ENCODE measurements at places on chromosomes 2 and 18. TPM values are rescaled to one million over a fixed set of nuclear protein-coding genes. Genes with fewer than 3 reads are reported as not detected.

RNASEH1 gene
- 32.8 TPM for polyA plus RNA-seq

ARHGAP28 gene
- not detected for polyA plus RNA-seq

RASGRP3 gene
- 4.8 TPM for polyA plus RNA-seq

TXNDC2 gene
- not detected for polyA plus RNA-seq

INPP5D gene
- polyA plus RNA-seq: 68.0 TPM

TMEM178A gene
- polyA plus RNA-seq: not detected

CLASP1 gene
- polyA plus RNA-seq: 12.1 TPM

CFC1 gene
- not detected for polyA plus RNA-seq

RABL2A gene
- 6.2 TPM for polyA plus RNA-seq

PLGLB2 gene
- 0.23 TPM for polyA plus RNA-seq

DUSP2 gene
- polyA plus RNA-seq: 47.2 TPM

AMER3 gene
- polyA plus RNA-seq: not detected

CLEC4F gene
- not detected for polyA plus RNA-seq

IL36B gene
- not detected for polyA plus RNA-seq

ESCO1 gene
- polyA plus RNA-seq: 8.2 TPM

FAM124B gene
- 2.7 TPM for polyA plus RNA-seq

LOXHD1 gene
- not detected for polyA plus RNA-seq

CNTNAP5 gene
- not detected for polyA plus RNA-seq

FAP gene
- polyA plus RNA-seq: not detected

MEIS1 gene
- polyA plus RNA-seq: not detected

UGT1A3 gene
- polyA plus RNA-seq: not detected

TUBB8B gene
- polyA plus RNA-seq: not detected

SULT6B1 gene
- polyA plus RNA-seq: not detected

CREG2 gene
- 5.0 TPM for polyA plus RNA-seq

TUBA3E gene
- polyA plus RNA-seq: not detected

CCDC178 gene
- polyA plus RNA-seq: not detected

TMEM37 gene
- polyA plus RNA-seq: not detected

RAB17 gene
- polyA plus RNA-seq: not detected

DIPK1C gene
- not detected for polyA plus RNA-seq

SLC38A11 gene
- polyA plus RNA-seq: not detected
